ENCODE measurements at places on chromosomes 4 and X.

GRCh38 chrX:13256603-13257002 lies 63.2 kb downstream of the ATXN3L start:
- DNase-seq = no peak

DNA sequence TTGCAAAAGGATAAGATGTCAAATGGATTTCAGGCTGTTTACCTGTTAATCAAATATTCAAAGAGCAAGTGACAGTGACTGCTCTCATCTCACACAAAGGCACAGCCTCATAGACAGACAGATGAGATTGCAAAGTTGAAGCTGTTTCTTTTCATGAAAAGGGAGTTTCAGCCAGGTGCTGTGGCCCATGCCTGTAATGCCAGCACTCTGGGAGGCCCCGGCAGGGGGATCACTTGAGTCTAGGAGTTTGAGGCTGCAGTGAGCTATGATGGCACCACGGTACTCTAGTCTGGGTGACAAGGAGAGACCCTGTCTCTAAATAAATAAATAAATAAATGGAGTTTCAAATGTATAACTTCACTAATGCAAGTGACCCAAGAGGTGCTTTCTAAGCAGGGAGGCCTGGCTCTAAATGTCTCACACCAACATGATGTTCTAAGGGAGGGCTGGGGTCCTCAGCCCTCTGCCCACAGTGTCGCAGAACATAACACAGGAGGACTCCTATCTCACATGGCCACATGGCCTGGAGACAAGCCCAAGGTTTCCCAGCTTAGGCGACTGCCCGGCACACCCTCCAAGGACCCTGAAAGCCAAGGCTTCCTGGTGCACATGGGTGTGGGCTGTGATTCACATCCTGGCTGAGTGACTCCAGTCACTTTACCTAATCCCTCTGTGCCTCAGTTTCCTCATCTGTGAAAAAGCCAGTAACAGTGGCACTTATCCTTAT lies 26.8 kb downstream of the PPP2R2C start:
- DNase-seq = no peak

DNA sequence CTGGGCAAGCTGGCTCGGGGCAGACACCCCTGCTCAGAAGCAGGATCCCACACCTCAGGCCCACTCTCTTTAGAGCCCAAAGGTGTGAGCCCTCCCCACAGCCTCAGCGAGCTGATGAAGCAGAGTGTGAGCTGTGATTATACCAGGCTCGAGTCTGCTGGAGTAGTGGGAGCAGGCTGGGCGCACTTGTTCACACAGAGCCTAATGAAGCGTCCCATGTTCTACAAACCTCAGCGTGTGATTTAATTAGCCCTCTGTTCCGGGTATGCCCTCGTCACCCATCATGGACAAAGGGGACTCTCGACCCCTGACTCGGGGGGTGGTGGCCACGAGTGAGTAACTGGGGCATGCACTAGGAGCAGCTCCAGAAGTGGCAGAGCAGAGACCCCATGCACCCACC lies 62.3 kb downstream of the PPP2R2C start:
- DNase-seq = no peak

GRCh38 chrX:151239751-151240150 lies 63.4 kb downstream of the GPR50 start:
- DNase-seq = no peak

DNA sequence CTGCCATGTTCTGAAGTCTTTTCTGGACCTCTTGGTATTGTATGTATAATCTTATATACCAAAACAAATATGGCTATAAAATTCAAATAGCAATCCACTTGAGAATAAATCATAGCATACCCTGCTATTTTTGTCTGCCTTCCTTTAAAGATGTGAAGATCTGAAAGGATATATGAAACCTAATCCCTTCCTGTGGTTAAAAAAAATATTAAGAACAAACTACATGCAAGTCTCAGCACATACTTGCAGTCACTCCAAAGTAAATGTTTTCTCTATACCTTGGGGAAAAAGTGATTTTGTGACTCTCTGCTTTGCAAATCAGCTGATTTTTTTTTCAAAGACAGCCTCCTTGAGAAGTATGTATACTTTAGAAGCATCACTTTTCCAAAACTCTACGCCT lies 322.9 kb downstream of the ANKRD50 start:
- DNase-seq = no peak

DNA sequence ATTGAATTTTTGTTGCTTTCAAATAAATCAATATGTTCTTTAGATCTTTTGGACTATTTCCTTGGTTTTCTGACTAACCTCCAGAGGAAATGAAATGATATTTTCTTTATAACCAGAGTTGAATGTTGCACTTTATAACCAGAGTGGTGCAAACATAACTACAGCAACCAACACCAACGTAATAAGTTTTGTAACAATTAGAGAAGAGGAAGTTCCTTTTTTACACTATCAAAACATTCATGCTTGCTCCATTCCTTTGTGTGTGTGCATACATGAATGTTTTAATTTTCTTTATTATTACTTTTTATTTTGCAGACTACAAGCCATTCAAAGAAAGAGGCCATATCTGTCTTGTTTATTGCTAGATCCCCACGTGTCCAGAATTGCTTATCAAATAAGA lies 193.0 kb upstream of the PPP3CA start:
- no peak for DNase-seq

Measured in CD4-positive, alpha-beta T cell treated with Interleukin-21 for 1 hour (primary cell).